Hematopoietic multipotent progenitor cell treated with erythropoietin and hydrocortisone succinate and interleukin-3 and kit ligand, for 4 days (in vitro differentiated cells): ENCODE measurements at places on chromosomes 5 and 9.

DNA sequence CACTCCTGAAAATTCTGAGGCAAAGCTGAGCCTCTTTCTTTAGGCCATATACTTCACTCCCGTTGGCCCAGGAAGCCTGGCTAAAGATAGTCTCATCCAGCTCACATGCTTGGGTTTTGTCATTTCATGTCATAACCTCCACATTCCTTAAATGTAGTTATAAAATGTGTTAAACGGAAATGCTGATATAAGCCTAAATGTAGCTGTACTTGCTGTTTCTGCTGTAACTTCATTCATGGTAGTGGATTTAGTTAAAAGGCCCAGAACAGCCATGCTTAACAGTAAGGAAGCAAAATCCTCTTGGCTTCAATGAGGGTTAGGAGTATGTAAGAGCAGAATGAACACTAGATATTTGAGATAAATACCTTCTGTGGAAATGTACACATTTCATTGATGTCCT, 135.8 kb upstream of the TMEM161B start:
- DNase-seq: no peak

- DNase-seq: no peak
Observed at GRCh38 chr5:163384669-163385068, 52.7 kb upstream of the CCNG1 start.

- no peak for DNase-seq
Observed at GRCh38 chr5:10699987-10700386, 61.0 kb downstream of the DAP start.

DNA sequence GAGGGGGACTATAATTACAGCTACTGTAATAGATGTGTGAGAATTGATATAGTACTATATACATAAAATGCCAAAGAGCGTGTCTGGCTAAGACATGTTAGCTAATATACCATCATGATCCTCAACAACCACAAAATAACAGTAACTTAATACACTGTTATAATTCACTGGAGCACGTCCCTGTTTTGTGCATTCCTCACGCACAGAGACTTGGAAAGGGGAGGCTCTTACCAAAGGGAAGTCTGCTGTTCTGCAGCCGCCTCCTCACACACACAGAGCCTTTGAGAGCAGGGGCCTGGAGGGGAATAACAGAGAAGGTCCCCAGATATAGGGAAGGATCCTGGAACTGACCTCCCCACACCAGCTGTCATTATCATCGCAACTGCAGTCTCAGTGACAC, 97.3 kb downstream of the ANKRD18A start:
- no peak for DNase-seq

DNA sequence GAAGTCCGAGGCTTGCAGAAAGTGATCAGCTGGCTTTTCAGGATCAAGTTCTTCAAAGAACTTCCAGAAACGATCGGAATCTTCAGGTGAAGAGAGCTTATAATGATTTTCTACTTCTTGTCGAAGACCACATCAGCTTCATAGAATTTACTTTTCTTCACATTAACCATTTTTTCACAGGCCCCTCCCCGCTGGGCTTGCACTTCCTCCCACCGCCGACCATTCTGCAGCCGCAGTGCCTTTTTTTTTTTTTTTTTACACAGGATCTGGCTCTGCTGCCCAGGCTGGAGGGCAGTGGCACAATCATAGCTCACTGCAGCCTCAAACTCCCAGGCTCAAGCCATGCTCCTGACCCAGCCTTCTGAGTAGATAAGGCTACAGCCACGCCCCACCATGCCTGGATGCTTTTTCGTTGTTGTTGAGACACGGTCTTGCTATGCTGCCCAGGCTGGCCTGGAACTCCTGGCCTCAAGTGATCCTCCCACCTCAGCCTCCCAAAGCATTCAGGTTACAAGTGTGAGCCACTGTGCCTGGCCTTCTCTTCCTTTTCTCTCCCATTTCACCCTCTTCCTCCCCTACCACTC, 15.3 kb upstream of the RNF130 start:
- peak; percentile 58 for DNase-seq

GRCh38 chr5:112371067-112371466, 48.0 kb downstream of the EPB41L4A start:
- peak; percentile 32 for DNase-seq

- DNase-seq: no peak
Observed at GRCh38 chr5:143359869-143360268, 43.6 kb downstream of the NR3C1 start.

- DNase-seq: no peak
Observed at GRCh38 chr5:139763930-139764791, 31.4 kb upstream of the PSD2 start.

DNA sequence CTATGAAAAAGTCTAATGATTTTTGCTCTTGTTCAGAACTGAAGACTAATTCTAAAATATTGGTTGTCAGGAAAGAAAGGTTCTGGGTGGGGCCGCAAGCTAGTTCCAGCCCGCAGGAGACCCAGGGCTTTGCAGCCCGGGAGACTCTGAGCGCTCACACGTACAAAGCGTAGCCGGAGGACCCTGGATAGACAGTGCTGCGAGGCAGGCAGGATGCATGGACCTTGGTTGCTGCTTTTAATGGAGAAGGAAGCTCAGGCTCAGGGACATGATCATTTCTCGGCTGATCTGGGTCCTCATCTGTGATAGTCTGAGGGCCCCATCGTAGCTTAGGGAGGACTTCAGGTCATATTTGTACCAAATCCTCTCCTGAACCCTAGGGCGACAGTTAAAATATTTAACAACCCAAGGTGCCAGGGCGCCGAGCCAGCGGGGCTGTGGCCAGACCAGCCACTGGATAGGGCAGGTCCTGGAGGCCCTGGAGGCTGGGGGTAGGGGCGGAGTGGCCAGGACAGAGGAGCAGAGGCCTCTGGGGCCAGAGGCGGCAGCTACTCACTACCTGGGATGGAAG, 70.1 kb upstream of the UNC5A start:
- no peak for DNase-seq

- DNase-seq: no peak
Observed at GRCh38 chr9:129245276-129245675, 67.2 kb upstream of the IER5L start.

- no peak for DNase-seq
Observed at GRCh38 chr5:94906750-94907149, 288.3 kb downstream of the SLF1 start.

GRCh38 chr5:151740958-151741373, 17.5 kb downstream of the ATOX1 start:
- no peak for DNase-seq

DNA sequence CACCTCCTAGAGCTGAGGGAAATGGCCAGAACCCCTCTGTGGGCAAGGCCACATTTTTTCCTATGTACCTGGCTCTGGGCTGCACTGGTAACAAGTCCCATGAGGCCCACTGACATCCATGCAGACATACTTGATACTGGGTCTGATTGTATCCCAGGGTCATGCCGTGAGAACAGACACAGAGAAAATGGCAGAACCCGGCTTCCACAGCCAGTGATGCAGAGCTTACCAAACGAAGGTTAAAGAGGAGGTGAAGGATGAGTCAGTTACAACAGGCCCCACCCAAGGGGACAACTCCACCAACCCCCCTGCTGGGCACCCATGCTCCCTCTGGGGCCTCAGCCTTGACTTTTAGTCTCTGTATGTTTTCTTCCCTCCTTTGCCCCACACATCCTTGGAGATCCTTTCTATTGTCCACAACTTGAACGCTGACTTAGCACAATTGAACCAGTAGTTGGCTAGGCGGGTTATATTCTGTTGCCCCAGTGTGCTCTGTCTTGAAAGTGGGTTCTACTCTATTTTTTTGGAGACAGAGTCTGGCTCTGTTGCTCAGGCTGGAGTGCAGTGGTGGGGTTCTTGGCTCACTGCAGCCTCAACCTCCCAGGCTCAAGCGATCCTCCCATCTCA, 93.5 kb downstream of the DAP start:
- DNase-seq: no peak

GRCh38 chr5:154860123-154860522, 1.7 kb downstream of the CNOT8 start:
- peak; percentile 40 for DNase-seq

DNA sequence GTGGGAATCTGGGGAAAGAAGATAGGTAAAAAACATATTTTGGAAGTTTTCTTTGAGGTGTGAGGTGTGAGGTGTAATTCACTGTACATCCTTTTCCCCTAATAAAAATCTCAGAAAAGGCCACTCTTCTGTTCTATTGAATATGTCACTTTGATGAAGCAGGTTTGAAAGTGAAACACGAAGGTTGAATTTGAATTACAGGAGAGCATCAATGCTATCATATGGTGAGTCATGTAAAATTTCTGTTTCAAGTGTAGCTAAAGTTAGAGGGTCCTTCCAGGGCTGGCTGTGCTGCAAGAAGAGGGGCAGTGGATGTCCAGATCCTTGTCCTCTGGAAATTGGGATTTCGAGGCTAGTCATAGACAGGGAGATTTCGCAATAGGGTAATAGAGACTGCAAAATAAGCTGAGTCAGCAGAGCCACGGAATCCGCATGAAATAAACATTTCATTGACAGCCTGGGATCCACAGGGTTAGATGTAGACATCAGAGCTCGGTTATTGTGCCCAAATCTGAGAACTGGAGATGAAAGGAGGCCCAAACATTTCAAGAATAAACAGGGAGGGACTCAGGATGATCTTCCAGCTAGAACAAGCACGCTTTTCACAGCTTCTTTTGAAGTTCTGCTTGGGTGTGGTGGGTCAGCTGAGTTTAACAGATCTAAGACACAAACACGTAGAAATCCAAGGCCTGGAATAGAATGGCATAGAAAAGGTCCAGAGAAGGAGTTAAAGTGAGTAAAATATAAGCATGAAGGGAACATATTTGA, 194.4 kb upstream of the CDKN2B start:
- no peak for DNase-seq

DNA sequence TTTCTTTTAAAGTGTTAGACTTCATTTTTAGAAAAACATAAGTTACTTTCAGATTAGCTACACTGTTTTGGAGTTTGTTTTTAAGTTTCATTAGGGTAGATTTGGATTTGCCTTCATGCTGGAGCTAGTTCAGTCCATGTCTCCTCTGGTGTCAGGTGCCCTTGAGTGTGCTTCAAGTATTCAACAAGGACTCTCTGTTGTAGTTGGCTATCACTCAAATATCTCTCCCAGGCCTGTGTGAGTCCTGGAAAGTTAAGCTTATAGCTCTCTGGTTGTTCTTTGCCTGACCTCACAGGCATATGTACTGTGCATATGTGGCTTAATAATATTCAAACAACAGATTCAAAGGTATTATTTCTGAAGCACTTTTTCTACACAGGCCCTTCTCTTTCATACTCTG, 45.4 kb downstream of the PTBP3 start:
- no peak for DNase-seq

GRCh38 chr5:89064054-89064453, 181.1 kb upstream of the MEF2C start:
- DNase-seq: no peak

DNA sequence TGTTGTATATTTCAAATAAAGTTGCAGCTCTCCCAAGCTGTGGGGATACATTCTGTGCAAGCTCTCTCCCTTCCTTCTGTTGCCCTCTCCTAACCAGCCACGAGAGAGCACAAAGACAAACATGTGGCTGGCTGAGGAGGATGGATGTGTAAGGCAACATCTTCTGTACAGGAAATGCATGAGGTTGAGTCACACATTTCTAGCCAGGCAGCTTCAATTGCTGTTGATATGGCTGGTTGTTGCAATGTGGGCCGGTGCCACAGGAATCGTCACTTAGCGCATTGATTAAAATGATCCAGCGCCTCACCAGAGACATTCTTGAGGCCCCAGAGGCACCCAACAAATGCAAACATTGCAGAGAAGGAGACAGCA, 207.1 kb downstream of the ICE1 start:
- no peak for DNase-seq

DNA sequence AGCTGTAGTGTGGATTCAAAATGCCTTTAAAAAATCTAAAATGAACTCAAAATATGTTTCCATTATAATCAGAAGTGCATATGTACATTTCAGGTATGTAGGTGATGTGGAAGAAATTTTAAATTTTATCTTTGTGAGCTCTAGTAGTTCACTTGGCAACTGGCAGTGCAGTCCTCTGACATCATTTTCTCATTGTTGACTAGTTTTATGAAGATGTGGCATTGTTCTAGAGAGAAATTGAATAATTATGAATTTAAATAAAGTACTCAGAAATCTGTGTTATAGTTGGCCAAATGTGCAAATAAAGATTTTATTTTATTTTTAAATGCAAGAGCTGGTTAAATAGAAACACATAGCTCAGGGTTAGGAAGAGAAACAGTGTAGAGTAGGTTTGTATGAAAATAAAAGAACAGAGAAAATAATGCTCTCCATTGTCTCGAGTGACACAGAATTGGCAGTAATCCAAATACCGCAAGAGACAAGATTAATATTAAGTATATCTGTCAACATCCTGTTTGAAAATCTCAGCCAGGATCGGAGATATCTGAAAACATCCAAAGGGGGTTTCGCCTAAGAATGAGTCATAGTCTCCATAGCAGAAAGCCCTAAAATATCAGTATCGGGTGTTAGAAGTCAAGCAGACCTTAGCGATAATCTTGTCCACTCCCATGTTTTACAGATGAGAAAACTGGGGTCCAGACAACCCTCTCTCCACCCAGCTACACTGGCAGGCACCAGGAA, 189.4 kb downstream of the CCDC192 start:
- DNase-seq: peak; percentile 56

DNA sequence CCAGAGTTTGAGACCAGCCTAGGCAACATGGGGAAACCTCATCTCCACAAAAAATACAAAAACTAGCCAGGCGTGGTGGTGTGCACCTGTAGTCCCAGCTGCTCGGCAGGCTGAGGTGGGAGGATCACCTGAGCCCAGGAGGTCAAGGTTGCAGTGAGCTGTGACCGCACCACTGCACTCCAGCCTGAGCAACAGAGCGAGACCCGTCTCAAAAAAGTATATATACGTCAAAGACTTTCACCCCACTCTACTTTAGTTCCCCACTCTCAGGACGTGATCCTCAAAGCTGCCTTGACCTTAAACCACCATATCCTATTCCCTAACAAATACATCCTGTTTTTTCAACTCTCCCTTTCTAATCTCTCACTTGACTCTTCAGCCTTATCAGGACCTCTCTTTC, 41.0 kb downstream of the PCDHGC5 start:
- DNase-seq: no peak

DNA sequence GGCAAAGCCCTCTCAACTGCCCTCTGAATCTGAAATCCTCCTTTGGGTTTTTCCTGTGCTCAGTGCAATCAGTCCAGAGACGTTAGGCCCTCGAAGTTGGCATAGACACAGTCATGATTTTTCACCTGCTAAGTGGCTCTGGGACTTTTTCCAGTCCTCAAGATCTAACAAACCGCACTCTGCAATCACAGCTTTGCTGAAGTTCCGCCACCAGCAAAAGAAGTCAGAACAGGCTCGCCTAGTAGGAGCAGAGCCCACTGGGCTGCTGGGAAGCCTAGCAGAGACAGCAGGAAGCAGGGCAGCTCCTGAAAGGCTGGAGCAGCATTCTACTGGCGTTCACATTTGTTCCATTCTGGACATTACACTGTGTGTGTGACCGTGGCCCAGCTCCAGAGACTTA, 222.8 kb upstream of the KIF2A start:
- no peak for DNase-seq

- DNase-seq: no peak
Observed at GRCh38 chr5:14165375-14166106, 22.4 kb downstream of the TRIO start.
